ENCODE measurements at places on chromosomes 5 and 9.

- DNase-seq, result no peak
Measured at GRCh38 chr9:137213160-137214060, 7.9 kb downstream of the NDOR1 start.

- DNase-seq, result no peak
Measured at GRCh38 chr9:15268782-15269181, 38.2 kb downstream of the TTC39B start.

GRCh38 chr9:87501806-87502205, 4.1 kb downstream of the DAPK1 start:
- DNase-seq, result no peak

DNA sequence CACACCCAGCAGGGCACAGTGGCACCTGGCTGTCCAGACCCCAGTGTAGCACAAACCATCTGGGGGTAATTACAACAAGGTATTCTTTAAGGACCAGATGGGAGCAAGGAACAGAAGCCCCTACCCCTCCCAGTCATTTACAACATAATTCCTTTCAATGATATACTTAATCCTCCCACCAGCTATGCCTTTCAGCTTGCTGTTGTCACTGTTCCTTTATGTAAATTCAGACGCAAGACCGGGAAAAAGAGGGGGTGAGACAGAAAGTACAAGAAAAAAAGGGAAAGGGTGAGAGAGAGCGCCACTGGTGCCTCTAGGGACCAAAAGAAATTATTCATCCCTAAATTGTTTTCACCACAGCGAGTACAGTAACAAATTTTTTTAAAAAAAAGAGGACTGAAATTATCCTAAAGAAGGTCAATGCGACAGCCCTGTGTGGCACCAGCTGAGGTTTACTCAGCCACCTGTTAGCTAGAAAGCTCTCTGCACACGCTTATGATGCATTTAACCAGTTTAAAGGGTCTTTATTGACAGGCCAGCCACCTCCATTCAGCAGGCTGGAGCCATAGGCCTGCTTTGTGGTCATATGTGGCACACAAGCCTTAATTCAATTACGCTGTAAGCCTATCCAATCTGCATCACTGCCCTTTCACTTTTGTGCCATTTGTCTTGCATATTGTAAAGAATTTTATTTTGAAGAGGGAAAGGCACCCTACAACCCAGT, 210.2 kb upstream of the ISL1 start:
- DNase-seq, result peak; percentile 61

DNA sequence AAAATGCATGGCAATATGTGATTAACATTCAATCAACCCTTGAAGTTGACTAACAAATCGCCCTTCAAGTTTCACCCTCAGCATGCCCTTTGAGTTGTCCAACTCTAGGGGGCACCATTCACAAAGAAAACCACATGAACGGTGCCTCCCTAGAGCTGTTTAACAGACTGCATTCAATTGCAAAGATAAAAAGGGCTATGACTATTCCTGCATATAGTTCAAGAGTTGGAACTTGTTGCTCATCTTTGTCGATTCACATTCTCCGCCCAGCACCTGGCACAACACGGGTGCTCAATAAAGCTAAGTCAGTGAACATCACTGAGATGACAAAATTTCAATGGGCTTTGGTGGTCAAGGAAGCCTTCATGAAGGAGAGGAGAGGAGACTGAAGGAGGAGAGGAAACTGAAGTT, 69.6 kb upstream of the SLC30A5 start:
- peak; percentile 43 for DNase-seq

DNA sequence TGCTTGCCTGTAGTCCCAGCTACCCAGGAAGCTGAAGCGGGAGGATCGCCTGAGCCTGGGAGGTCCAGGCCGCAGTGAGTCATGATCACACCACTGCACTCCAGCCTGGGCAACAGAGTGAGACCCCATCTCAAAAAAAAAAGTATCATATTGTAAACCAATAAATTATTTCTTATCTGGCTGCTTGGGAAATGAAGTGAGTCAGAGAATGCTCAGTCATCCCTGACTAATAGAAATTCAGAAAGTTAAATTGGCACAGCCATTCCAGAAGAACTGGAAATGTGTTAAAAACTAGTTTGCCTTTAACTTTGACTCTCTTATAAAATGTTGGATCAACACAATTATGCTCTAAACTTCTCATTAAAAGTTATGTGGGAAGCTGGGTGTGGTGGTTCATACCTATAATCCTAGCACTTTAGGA, 9.8 kb upstream of the GNE start:
- no peak for DNase-seq
